Activated CD4-positive, alpha-beta T cell treated with anti-CD3 and anti-CD28 coated beads, Interleukin-2, amount 50 U/mL, for 4 hours (primary cell): ENCODE measurements at places on chromosomes 16 and 17.

- DNase-seq: no peak
Measured at GRCh38 chr16:86707171-86707570, 128.8 kb downstream of the FOXL1 start.

- no peak for DNase-seq
Measured at GRCh38 chr16:1208239-1208830, 16.7 kb downstream of the TPSG1 start.

GRCh38 chr17:58913552-58913951 lies 157.9 kb downstream of the PPM1E start:
- DNase-seq: no peak

- peak; percentile 51 for DNase-seq
Measured at GRCh38 chr17:45021607-45022287, 29.7 kb downstream of the DCAKD start.

DNA sequence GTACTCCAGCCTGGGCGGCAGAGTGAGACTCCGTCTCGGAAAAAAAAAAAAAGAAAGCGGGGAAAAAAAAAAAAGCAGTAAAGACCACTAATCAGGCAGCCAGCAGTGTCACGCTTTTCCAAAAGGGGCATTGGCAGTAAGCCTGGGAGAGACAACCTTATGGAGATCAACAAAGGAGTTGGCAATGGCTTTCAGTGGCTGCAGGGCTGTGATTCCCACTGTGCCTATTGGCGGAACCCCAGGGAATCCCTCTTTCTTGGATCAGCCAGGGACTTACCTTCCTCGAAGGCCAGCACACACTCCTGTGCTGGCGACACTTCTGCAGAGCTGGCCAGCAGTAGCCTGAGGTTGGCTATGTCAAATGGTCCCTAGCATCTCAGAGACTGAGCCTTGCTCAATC lies 43.2 kb upstream of the ZFHX3 start:
- no peak for DNase-seq

- no peak for DNase-seq
Measured at GRCh38 chr17:73561111-73561510, 83.1 kb downstream of the SDK2 start.

DNA sequence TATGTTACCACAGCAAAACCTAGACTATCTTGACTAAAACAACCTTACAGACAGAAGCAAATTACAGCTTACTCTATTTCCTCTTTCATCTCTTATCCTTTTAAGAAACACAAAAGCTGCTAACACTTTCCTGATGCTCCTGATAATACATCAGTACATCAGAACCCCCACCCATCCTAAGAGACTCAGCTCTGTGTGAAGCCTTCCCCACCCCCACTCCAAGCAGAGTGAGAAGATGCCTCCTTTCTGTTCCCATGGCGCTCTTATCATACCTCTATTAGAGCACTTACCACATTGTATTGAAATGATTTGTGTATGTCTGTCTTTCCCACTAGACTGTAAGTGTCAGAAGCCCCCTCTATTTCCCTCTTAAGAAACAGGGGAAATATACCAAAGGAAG lies 42.4 kb upstream of the HS3ST2 start:
- DNase-seq: no peak

- no peak for DNase-seq
Measured at GRCh38 chr16:13926891-13927290, 6.9 kb downstream of the ERCC4 start.

- no peak for DNase-seq
Measured at GRCh38 chr16:29811896-29812665, at the start of gene PRRT2. PRRT2 (plus strand) TSS chr16:29812193; CDS start chr16:29813055, 862 bp downstream.

GRCh38 chr16:77739559-77739892 lies 17.2 kb downstream of the NUDT7 start:
- DNase-seq: no peak

GRCh38 chr16:26430618-26431017 lies 636.1 kb upstream of the C16orf82 start:
- DNase-seq: no peak

DNA sequence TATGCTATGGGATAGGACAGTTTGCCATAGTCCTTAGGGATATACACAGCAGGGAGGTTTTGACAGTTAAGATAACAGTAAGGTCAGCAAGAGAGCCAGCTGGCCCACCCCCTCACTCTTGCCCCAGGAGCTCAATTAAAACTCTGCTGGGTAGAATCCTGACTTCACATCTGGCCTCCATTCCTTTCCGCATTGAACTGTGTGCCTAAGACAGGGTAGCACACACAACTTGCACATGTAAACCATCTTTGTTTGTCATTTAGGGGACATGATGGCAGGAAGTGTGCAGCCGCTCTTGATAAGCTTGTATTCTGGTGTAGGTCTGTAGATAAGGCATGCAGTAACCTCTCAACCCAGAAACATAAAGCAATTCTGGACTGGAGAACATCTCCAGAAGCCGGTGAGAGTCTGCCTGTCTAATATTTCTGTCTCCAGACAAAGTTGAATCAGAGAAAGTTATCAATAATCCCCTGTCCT lies 5.2 kb downstream of the MINK1 start:
- no peak for DNase-seq

DNA sequence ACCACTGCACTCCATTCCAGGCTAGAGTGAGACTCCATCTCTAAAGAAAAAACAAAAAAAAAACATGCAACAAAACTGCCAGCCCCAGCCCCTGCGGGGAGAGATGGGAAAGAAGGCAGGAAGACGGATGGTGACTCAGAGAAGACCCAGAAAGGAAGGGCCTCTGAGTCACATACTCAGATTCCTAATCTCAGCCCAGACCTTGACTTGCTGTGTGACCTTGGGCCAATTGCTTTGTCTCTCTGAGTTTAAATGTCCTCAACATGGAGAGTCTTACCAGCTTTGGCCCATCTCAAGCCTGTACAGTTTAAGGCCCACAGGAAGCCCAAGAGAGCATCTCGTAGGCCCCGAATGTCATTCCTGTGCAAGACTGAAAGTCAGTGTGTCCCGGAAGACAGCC lies 86.5 kb upstream of the LHX1 start:
- DNase-seq: no peak

GRCh38 chr17:80032614-80033171 lies 3.0 kb downstream of the TBC1D16 start:
- DNase-seq: no peak

DNA sequence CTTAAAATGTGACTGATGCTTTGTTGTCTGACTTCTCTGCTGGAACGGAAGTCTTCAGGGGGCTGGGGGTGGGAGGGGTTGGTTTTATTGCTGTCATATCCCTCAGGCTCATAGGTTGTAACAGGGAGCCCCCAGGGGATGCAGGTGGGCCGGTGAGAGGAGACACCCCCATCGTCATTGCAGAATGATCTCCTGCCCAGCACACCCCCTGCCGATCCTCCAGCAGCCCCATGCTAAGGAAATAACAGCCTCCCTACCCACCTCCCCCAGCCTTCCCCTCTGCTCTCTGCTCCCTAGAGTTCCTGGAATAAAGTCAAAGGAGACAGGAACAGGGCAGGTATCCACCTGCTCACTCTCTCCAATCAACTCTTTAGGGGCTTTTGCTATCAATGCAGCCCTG lies 270.1 kb upstream of the TNRC6C start:
- DNase-seq: no peak

- no peak for DNase-seq
Measured at GRCh38 chr17:60106340-60107059, 27.8 kb upstream of the HEATR6 start.

- no peak for DNase-seq
Measured at GRCh38 chr17:65942592-65942991, 249.3 kb downstream of the CEP112 start.

- no peak for DNase-seq
Measured at GRCh38 chr17:66849851-66850580, 15.1 kb downstream of the CACNG5 start.

GRCh38 chr16:14196011-14196410 lies 124.9 kb downstream of the MRTFB start:
- no peak for DNase-seq

DNA sequence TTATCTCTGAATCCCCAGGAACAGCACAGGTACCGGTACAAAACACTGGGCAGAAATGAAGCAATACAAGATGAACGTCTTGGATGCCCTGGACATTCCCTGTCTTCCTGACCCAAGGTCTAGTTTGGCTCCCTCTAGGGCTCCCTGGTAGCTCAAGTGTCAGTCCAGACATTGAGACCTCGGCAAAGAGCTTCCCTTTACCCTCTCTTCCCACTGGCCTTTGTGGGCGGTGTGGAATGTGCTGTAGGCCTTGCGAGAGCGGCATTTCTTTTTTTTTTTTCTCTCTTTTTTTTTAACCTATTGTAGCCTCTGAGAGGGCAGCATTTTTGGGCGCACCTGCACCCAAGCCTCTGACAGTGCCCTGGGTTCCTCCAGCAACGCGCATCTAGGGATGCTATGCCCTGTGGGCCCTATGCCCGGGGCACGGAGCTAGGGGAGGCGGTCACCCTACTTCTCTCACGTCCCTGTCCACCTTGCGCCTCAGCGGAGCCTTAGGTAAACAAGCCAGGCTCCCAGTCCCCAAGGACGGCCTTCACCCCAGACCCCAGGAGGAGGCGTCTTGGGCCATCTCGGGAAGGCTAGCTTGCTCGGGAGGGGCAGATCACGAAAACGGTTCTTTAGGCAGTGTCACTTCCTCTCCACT lies 1.2 kb upstream of the NFATC3 start:
- DNase-seq: no peak

DNA sequence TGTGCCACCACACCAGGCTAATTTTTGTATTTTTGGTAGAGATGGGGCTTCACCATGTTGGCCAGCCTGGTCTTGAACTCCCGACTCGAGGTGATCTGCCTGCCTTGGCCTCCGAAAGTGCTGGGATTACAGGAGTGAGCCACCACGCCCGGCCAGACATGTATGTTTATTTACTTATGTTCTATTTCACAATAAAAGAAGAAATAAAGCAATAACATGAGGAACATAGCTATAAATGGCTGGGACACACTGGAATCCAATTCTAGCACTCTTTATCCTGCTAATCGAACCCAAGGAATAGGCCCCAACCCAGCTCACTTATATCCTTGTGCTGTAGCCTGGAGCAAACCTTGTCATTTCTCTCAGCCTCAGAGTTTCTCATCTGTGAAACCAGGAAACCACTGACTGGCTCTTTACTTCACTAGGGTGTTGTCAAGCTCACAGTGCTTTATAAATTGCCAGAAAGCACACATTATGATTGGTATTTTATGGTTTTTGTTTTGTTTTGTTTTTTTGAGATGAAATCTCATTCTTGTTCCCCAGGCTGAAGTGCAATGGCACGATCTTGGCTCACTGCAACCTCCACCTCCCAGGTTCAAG lies 4.3 kb upstream of the ODAD4 start:
- no peak for DNase-seq

GRCh38 chr17:18314059-18314730 lies 599 bp downstream of the TOP3A start:
- no peak for DNase-seq

GRCh38 chr17:15087946-15088345 lies 177.2 kb downstream of the PMP22 start:
- DNase-seq: no peak

DNA sequence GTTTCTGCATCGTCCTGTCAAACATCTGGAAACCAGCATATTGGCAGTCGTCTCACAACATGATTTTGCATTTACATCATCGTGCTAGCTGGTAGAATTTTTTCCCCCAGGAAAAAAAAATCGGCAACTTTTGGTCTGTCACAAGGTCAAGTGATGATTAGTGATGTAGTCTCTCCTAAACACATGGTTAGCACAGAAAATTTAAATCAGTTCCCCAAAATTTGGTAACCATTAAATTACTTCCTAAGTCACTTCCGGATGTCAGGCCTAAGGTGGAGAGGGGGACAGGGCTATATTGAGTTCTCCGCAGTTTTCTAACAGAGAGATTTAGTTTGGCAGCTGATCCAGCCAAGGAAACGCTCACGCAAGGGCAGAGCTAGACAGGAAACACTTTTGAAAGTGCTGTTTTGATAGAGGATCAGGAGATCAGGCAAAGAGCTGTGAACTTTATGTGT lies 271.0 kb upstream of the TBX2 start:
- no peak for DNase-seq

DNA sequence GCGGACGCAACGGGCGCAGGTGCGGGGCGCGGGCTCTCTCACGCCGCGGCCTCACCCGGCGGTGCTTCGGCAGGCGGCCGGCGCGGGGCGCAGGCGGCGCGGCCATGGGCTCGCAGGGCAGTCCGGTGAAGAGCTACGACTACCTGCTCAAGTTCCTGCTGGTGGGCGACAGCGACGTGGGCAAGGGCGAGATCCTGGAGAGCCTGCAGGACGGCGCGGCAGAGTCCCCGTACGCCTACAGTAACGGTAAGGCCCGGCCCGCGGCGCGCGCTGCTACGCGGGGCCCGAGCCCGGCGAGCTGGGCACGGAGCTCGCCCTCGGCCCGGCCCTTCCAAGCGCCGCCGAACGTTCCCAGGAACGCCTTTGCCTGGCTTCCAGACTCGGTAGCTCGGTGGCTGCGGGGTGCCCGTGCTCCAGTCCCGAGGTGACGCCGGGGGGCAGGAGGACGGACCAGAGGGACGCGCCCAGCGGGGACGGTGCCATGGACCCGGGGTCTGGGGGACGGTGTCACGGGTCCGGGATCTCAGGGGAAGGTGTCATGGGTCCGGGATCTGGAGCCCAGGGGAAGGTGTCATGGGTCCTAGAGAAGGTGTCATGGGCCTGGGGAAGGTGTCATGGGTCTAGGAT lies 435 bp downstream of the RAB40C start:
- no peak for DNase-seq

- DNase-seq: no peak
Measured at GRCh38 chr17:45063198-45063597, 2.1 kb downstream of the NMT1 start.

GRCh38 chr16:88681084-88681680 lies 5.1 kb downstream of the SNAI3 start:
- DNase-seq: peak; percentile 37

GRCh38 chr16:66477028-66477515 lies 50.0 kb downstream of the BEAN1 start:
- DNase-seq: no peak

GRCh38 chr16:78654929-78655328 lies 555.5 kb downstream of the WWOX start:
- no peak for DNase-seq

GRCh38 chr16:76455257-76455656 lies 178.1 kb downstream of the CNTNAP4 start:
- DNase-seq: no peak

- no peak for DNase-seq
Measured at GRCh38 chr17:21164620-21165019, 37.9 kb downstream of the DHRS7B start.

- no peak for DNase-seq
Measured at GRCh38 chr16:81933361-81933760, 77.9 kb downstream of the SDR42E1 start.

- no peak for DNase-seq
Measured at GRCh38 chr17:77842528-77843147, 115.9 kb upstream of the TNRC6C start.
